Stimulated activated CD8-positive, alpha-beta memory T cell treated with anti-CD3 and anti-CD28 coated beads, Interleukin-4, amount 100 ng/mL, for 1 hour (primary cell): ENCODE measurements at places on chromosomes 2 and 18.

- DNase-seq, result no peak
These were observed 85.5 kb downstream of the PIGN start for GRCh38 chr18:62101321-62101721.

DNA sequence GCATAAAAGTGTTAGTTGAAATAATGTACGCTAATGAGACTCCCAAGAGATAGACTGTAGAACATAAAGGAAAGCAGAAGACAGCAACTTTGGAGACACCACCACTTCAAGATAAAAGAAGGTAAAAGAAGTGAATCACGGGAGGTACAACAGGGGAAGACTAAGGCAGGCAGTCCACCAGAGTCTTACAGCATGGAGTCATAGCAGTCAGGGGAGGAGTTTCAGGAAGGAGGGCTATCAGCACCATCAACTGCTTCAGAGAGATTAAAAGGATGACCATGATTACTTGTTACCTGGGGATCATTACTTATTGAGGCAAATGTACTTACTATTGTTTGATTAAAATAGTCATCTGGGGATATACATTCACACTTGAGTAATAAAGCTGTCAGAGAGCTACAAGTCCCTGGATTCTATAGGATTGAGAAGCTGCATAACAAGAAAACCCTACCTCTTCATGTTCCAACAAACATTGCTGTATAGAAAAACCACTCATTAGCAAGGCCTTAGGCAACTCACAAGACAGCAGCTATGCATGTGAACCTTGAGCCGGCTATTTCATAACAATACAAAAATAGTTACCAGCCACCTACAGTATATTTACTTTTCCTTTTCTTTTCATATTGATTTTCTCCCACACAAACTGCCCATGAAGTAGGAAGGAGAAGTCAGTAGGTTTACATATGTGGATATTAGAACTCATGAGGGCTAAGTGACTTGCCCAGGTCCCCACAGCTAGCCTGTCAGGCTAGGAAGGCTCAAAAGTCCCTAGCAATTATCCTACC is 101.7 kb downstream of the PDE11A start:
- no peak for DNase-seq

DNA sequence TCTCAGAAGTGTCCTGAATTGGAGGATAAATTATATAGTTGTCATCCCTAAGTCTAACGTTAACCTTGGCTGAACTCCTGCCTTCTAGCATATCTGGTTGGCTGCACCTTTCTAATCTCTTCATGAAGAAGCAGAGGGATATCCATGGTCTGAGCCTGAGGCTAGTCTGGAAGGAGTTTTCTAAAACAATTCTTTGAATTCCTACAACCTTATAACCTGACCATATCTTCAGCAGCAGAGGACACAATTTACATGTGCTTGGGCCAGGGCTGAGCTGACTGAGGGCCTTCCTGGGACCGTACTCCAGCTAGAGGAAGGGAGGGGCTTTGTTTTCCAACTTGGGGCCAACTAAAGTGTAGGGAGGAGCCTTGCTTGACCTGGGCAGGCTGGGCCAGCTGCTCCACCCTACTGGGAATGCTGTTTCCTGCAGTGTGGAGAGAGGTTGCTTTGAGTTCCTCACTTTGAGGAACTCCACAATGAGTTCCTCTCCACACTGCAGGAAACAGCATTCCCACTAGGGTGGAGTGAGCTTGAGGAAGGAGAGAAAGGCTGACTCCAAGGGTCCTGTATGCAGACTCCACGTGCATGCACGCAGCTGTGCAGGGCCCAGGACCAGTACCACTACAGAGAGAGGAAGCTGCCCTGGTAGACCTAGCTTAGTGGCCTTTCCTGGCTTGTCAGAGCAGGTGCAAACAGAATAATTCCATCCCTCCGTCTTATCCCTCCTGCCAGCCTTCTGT is 19.6 kb downstream of the CEP68 start:
- DNase-seq, result no peak

GRCh38 chr2:21782866-21783265 is 659.1 kb downstream of the TDRD15 start:
- DNase-seq, result no peak

DNA sequence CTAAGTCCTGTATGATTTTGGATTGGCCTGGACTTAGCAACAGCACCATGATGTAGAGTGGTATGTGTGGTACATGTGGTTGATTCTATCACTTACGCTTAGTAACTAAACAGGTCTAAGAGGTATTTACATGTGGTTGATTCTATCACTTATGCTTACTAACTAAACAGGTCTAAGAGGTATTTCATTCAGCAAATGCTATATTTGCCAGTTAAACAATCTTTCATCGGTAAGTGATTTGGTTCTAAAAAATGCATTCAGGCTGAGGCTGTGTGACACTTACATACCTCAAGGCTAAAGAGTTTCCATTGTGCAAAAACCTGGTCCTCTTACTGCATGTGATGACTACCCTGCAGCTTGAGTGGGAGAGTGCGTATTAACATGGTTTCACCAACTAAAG is 13.1 kb downstream of the EIF4E2 start:
- DNase-seq, result no peak

DNA sequence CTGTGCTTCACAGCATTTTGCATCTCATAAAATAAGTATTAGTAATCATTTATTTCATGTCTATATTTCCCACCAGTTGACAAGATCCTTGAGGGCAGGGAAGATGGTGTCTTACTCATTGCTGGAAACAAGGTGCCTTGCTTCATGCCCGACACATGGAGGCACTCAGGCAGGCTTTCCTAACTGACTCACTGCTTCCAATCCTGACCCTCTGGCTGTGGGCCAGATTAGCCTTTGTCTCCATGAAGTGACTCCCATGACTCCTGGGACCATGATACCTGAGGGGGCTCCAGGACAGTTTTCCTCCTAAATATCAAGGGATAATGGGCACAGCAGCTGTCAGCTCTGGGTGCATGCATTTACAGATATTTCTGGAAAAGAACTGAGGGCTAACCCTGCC is 275.1 kb downstream of the AGPS start:
- DNase-seq, result no peak

DNA sequence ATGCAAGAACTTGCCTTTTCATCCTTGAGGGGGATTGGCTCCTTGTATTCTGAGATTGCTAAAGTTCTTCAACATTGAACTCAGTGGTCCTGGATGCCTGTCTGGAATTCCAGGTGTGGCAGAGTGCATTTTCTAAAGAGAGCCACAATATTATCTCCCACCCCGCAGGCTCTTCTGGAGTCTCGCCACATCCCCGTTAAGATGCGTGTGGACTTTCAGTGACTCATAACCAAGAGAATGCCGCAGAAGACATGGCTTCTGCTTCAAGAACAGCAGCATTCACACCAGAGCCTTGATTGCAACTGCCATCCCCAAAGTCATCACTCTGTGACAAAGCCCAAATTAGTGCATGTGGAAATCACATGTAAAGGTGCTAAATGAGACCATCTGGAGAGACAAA is 142.7 kb downstream of the CDH20 start:
- DNase-seq, result no peak

DNA sequence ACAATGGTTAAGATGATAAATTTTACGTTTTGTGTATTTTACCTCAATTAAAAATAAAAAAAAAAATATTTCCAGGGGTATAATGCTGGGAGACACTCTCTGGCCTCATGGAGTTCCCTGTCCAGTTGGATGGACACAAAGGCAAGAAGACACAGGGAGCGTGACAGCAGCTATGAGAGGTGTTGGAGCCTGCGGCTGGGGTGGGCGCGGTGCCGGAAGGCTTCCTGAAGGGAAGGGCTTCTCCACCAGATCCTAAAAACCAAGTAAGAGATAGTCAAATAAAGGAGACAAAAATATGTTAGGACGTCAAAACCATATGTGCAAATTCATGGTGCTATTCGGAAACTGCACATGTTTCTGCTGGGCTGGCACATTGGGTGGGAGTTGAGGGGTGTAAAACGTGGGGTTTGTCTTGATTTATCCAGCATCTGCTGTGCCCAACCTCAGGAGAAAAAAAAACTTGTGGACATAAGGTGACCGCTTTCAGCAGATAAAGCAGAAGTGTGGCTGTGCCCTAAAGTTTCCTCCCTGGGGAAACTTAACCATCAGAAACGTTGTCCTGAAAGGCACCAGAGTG is 467.6 kb downstream of the RNF144A start:
- no peak for DNase-seq

- no peak for DNase-seq
These were observed 932.1 kb upstream of the FSHR start for GRCh38 chr2:50086450-50086849.

DNA sequence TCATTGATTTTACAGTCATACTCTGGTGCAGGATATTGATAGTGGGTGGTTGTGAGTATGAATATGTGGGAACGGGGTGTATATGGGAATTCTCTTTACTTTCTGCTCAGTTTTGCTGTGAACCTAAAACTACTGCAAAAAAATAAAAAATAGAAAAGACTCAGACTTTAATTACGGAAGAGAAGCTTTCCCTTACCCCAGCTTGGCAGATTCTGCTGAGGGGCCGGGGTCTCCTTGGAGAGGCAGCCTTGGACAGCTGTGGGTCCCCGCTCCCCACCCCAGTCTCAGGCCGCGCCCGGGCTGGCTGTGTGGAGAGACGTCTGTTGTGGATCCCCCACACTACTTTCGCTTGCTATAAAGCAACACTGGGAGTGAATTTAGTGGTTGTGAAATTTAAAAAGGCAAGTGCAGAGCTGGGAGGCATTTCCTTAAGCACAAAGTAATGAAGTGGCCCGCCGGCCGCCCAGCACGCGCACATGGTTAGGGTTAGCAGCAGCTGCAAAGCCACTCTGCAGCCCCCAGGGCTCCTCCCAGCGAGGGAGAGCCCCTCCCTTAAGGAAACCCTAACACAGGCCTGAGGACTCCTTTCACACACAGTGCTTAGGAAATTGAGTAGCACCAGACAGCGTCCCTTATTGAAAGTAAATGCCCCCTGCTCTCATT is 102.4 kb downstream of the DDX1 start:
- DNase-seq, result no peak

DNA sequence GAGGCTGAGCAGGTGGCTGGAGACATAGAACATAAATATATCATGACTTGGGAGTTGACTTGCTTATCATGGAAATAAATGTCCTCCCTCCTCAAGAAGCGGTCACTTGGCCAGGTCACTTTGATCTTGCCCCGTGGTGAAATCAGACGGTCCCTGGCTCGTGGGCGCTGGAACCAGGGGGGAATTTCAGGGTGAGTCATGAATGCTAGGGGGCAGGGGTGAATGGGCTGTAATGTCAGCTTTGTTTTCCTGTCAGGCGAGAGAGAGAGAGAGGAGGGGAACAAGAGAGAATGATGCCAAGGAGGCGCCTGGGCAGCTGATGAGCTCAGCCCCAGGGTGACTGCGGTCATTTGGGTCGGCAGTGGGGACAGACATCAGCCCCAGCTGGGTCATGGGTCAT is 47.7 kb downstream of the RRM2 start:
- DNase-seq, result no peak

GRCh38 chr2:215884451-215885087 is 128.8 kb downstream of the MREG start:
- DNase-seq, result no peak

DNA sequence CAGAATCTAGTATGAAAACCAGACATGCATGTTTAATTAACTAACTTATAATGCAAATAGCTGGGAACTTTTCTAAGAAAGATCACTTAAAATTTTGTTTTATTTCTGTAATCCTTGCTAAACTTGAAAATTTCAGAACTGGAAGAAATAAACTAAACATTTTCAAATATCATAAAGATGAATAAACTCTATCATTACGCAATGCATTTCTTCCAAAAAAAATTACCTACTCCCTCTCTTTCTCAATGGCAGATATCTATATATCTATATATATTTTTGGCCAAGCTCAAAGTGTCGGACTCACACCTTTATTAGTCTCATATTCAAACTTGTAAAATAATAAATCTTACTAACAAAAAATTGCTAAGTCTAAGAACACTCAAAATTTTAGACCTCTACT is 158.1 kb downstream of the SLC39A10 start:
- DNase-seq, result no peak

DNA sequence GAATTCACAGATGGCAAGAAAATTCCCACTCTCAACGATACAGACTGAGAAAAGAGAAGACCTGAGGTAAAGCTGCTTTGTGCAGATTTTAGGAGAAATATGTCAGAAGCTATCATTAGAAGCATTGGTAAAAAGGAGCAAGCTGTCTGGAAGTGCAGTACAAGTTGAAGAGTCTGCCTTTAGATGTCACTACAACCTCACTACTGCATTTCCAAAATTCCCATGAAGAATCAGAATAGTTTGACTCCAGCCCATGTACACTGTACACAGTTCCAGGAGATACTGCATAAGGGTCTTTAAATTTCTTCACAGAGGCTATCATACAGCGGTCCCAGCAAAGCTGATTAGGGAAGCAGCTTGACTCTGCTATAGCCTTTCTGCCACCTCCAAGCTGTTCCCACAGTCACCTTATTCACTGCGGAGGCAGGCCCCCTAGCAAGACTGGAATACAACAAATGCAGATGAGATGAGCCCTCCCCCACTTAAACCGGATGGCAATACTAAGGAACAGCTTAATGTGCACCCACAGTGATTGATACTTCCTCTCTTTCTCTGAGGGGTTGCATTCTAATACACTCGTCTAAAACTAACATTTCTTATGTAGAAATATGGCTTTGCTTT is 527.4 kb downstream of the TMEM182 start:
- no peak for DNase-seq

- DNase-seq, result no peak
These were observed 4.1 kb upstream of the RPIA start for GRCh38 chr2:88687384-88687783.

DNA sequence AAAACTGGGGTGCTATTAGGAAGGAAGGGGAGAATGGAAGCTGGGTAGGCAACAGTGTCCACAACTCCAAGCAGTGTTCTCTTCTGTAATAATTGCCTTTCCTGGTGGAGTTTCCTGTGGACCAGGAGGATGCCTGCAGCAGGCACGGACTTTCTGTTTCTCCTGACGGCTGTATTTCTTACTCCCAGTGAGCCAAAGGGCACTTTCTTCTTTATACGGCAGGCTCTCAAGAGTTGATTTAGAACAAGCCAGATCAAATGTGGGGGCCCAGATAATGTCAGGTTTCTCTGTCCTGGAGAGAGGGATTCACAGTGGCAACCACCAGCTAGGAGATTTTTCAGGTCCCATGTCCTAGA is 13.0 kb upstream of the PROC start:
- no peak for DNase-seq

GRCh38 chr18:66792466-66792865 is 188.6 kb upstream of the CDH19 start:
- no peak for DNase-seq

DNA sequence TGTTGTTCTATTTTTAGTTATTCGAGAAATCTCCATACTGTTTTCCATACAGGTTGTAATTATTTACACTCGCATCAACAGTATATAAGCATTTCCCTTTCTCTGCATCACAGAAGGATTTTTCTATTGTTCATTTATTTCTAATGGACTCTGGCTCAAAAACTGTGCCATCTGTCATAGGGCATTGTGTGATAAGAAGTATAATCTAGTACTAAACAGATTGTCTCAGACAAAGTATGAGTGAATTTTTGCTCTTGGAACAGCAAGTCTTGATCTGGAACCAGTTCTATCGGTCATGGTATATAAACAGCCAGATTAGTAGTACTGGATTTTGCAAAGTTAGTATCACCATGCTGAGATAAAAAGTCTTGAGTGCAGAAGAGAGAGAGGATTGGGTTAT is 145.8 kb downstream of the KIAA1328 start:
- no peak for DNase-seq
